ENCODE measurements at places on chromosomes 1 and 21.

GRCh38 chr1:233439721-233440120 lies 112.2 kb downstream of the MAP3K21 start:
- DNase-seq = no peak

DNA sequence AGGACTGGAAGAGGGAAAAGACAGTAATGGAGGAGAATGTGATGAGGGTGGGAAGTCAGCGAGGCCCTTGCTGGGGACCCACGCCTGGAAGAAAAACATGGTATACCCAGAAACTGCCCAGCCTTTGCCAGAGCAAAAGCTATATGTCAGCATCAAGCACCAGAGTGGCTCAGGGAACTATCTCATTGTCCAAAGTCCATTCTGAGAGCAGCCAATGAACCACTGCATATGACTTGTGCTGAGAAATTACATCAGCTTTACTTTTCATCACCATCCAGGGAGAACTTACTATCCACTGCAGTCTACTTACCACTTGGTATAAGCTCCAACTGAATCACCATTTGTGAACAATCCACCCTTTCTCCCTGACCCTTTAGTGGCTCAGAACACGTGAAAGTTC lies 148.1 kb downstream of the TTLL7 start:
- no peak for DNase-seq

DNA sequence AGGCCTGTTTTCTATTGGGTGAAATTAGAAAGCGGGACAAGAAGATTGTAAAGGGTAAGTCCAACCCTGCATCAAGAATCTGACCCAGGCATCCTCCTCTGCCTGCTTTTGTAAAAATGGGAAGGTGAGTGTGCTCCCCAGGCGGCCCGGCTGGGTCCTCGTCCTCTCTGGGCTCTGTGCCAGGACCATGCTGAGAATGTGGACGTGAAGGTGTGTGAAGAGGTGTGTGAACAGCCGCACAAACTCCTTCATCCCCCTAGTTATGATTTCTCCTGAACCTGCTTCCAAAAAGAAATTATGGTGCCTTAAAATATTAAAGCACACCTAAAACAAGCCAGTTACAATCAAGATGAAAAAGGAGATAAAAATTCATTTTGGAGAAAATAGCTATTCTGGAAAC lies 185.7 kb downstream of the IGSF21 start:
- no peak for DNase-seq

GRCh38 chr1:26972390-26972789 lies 12.1 kb upstream of the KDF1 start:
- no peak for DNase-seq
